ENCODE measurements at places on chromosomes 7 and 10.

- no peak for DNase-seq
These were observed 100.3 kb downstream of the FAS start for GRCh38 chr10:89090756-89091445.

DNA sequence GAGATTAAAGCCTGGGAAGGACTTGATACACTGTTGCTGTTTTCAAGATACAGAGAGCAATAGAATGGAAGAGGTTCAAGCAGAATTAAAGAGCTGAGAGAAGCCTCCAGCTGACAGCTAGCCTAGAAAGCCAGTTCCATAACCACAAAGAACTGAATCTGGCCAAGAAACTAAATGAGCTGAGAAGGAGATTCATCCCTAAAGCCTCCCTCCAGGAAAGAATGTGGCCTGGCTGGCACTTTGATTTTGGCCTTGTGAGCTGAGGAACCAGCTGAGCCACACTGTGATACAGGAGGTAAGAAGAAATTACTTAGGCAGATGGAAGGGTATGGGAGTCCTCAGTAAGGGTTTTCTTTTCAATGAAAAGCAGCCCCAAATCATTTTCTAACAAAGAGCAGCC lies 324.1 kb downstream of the PHF14 start:
- no peak for DNase-seq

DNA sequence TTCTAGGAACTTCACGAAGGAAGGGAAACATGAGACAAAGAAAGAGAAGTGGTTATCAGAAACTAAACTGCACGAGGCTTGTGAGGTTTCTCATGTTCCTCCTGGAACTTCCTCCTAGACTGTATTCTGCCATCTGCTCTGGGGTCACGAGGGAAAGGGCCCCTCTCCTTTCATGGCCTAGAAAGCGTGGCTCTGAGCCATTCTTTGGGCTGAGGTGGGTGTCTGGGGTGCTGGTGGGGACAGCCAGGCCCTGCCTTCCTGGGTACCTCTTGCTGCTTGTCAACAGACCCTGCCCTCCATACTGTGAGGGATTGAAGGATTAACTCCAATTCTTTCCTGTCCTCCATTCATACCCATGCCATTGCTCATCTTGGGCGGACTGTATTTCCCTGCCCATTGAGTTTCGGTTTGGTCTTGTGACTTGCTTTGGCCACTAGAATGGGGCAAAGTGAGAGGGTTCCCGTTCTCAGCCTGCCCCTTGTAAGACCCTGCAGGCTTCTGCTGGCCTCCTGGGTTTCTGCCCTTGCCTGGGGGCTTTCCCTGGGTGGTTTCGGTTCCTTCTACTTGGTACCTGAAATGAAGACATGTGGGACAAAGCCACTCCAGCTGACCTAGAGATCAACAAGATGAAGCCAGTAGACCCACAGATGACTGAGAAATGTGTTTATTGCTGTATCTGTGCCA lies 14.9 kb upstream of the GIMAP8 start:
- DNase-seq = peak; percentile 82

DNA sequence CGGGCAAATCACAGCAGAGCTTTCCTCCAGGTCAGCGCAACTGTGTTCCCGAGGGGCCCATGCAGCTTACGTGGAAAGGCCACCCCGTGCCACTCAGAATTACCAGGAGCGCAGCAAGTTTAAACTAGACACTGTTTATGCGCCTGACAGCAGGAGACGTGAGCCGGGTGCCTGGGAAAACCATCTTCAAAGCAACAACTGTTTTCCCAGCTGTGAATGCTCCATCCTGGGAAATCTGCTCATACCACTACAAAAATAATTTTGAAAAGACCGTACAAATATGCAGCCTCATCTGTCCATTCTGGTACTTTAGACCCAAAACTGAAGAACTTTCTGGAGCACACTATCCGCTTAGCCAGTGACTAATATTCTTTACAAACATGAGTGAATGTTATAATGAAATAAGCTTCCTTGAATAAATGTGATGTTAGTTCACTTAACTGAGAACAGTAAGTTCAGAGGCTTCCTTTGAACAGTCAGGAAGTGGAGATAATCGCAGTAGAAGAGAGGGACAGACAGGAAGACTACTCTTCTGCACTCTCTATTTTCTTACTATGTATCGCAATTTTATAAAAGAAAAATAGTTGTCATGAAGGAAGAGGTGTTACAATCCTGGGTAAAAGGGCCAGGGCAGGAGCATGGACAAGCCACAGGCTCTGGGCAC lies 16.7 kb downstream of the GPER1 start:
- no peak for DNase-seq

GRCh38 chr10:128476845-128477244 lies 350.6 kb upstream of the MKI67 start:
- DNase-seq = no peak

DNA sequence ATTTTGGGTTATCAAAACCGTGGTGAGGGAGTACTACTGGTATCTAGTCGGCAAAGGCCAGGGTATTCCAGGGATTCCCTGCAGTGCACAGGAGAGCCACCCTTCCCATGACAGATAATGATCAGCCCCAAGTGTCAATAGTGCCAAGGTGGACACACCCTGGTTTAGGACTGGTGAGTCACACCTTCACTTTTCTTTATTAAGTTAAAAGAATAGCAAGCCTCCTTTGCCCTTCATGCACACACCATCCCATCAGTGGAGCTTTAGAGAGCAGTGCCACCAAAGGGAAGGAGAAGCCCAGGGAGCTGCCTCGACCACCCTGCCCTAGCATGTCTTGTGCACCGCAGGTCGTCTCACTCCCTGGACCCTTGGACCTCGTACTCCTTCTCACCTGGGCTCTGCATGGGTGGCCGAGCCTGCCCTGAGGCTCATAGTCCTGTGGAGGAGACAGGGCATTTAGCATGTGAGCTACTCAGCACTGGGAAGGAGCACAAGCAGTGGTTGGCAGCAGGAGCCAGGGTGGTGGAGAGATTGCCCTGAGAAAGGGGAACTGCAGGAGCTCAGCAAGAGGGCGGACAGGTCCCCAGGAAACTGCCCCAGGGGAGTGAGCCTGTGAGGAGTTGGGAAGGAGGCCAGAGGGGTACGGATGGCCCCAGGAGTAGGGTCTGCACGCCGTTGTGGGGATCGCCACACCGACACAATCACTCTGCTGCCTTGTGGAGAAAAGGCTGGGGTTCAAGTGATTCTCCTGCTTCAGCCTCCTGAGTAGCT lies 17.4 kb downstream of the UBE2D4 start:
- no peak for DNase-seq

- no peak for DNase-seq
These were observed 38.0 kb upstream of the LEP start for GRCh38 chr7:128203047-128203491.

DNA sequence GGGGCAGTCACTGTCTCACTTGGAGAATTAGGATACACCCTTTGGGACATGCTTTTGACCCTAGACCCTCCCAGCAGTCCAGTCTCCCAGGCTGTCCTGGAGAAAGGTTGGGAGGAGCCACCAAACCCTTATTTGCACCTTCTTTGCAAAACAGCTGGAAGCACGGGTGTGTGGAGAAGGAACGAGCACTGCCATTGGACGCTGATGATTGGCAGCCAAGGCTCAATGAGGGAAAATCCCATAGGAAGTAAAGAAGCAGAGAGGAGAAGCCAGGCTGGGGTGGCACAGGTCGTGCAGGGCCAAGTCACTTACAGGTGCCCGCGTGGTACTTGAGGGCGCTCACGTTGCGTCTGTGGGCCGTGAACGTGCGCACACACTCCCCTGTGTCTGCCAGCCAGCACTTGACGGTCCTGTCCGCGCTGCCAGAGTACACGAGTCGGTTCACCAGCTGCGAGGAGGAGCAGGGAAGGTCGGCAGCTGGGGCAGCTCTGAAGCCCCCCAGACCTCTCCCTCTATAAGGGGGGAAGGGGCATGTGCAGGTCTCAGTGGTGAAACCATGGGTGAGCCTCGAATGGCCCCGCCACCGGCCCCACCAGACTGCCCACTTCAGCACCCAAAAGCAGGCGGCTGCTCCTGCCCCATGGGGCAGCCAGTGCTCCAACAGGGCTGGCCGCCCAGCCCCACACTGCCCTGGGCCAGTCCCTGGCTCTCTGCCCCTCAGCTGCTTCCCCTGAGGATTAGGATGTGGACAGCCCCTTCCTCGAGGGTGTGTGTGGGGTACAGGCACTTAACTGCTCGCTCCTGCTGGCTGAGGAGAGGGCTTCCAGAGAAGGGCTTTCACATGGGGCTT lies 24.8 kb downstream of the WDR86 start:
- no peak for DNase-seq

GRCh38 chr7:94445696-94446194 lies 51.0 kb downstream of the COL1A2 start:
- no peak for DNase-seq

GRCh38 chr7:157041004-157041403 lies 30.5 kb upstream of the MNX1 start:
- DNase-seq = no peak

DNA sequence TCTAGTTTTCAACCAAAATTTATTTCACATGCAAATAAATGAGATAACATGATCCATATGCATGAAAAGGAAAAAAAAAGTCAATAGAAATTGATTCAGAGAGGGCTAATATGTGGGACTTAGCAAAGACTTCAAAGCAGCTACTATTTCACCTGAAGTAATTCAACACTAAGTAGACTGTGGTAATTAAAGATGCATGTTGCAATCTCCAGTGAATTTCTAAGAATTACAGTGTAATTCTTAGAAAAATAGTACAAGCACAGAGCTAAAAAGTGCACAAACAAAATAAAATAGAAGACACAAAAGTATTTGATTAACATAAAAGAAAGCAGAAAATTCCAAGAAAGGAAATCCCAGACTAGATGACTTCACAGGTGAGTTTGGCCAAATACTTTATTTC lies 25.7 kb downstream of the GPR22 start:
- DNase-seq = no peak

DNA sequence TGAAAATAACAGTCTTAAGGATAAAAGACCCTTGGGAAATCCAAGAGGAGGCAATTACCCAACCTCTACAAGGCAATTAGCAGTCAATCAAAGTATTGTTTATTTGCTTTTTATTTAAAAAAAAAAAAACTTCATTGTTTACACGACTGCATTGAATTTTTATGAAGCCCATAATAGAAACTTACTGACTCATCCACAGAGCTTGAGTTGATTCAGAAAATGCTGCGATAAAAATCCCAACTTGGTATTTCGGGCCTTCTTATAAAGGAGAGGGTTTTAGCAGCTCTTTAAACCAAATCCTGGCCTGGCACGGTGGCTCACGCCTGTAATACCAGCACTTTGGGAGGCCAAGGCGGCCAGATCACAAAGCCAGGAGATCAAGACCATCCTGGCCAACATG lies 69.2 kb upstream of the PALS2 start:
- peak; percentile 26 for DNase-seq

DNA sequence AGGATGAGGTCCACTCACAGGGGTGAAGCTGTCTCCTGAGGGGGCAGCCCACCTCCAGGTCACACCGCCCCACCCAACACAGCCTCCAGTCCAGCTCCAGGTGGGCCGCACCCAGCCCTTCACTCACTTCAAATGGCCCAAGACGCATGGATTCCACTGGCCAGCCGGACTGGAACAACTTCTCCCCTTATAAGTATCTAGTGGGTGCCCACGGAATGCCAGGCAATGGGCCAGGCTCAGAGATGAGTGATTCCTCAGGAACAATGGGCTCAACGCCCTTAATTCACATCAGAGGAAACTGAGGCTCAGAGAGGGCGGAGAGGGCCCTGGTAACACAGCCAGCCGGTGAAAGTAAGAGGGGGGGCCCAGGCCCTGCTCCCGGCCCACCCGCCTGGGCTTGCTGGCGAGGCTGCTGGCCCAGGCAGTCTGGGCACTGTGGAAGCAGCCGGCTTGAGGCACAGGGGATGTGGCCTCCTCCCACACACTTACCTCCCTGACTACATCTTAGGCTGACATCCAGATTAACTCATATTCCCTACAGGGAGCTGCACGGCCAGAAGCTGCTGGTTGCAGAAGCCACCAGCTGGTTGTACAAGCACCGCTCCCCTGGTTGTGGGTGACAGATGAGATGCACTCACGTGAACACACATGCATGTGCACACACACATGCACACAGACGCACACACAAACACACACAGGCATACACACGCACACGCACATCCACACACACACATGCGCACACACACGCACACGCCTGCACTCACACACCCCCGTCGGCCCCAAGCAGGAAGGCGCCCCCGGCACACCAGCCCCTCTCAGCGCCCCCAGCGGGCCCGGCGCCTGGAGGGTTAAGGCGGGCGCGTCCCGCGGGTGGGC lies 1.0 kb upstream of the FAM20C start:
- DNase-seq = no peak

GRCh38 chr10:107589081-107589480 lies 424.6 kb upstream of the SORCS1 start:
- no peak for DNase-seq

- no peak for DNase-seq
These were observed 23.9 kb upstream of the PTPRN2 start for GRCh38 chr7:158611541-158611940.

DNA sequence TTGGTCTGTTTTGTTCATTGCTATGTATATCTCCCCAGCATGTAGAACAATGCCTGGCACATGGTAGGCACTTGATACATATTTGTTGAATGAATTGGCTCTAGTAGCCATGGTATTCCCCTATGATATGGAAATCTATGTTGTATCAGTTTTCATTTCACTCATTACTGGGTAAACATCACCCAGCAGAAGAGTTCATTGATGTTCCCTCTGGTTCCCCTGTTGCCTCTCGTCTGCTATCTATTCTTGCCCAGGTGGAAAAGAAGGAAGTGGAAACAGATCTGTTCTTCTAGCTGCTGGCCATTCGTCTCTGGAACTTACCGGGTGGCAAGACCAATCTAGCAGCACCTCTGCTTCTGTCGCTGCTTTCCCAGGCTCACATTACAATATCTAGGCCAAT lies 71.5 kb downstream of the LRRC4 start:
- no peak for DNase-seq

DNA sequence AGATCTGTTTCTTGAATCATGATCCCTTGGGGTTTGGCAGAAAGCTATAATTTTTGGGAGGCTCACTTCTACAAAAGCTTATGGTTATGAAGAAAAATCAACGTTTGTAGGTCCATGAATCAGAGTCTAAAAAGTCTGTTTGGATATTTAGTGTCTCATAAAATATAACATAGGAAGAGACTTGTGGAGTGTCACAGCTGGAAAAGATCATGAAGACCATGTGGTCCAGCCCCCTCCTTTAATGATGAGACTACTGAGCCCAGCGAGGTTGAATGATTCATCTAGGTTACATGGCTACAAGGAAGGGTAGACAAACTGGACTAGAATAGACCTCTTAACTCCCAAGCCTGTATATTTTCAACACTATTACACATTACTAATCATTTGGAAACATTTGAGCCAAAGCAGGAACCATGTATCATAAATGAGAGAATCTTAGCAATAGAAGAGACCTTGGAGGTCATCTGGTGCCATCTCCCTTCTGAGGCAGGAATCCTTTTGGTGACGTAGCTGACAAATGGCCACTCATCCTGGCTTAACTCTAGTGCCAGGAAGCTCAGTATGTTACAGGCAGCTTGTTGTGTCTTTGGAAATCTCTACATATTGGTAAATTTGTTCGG lies 152.5 kb downstream of the CREB5 start:
- DNase-seq = no peak

- DNase-seq = no peak
These were observed 13.1 kb downstream of the DRGX start for GRCh38 chr10:49382826-49383225.

- DNase-seq = no peak
These were observed 92.4 kb upstream of the KLF6 start for GRCh38 chr10:3877211-3878000.

GRCh38 chr7:25006276-25006675 lies 26.3 kb upstream of the OSBPL3 start:
- no peak for DNase-seq

- DNase-seq = no peak
These were observed 132.5 kb downstream of the GRID1 start for GRCh38 chr10:86234107-86234506.
